ENCODE measurements at places on chromosomes 12 and 14.

DNA sequence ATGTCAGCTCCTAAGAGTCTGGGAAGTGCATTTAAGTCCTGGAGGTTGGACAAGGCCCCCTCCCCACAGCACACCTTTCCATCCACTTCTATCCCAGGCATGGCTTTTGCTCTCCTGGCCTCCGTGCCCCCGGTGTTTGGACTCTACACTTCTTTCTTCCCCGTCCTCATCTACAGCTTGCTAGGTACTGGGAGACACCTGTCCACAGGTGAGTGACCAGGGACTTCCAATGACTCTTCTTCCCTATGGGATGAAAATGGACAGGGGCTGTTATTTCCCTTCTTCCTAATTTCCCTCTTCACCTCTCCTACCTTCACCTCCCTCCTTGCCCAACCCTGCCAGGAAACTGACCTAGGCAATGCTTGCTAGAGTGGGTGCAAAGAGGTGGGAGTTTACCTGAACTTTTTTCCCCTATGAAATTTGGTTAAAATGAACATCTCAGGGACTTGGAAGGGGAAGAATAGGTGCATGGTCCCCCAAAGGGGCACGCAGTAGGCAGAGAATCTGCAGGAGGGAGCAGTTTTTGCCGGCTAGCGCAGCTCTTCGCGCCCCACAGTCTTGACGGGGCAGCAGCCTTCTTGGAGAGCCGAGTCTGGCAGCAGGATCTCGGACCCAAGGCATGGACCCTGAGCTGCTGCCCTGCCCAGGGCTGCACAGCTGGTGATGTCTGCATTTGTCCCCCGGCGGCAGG is 9.2 kb downstream of the ARHGEF25 start:
- no peak for DNase-seq

DNA sequence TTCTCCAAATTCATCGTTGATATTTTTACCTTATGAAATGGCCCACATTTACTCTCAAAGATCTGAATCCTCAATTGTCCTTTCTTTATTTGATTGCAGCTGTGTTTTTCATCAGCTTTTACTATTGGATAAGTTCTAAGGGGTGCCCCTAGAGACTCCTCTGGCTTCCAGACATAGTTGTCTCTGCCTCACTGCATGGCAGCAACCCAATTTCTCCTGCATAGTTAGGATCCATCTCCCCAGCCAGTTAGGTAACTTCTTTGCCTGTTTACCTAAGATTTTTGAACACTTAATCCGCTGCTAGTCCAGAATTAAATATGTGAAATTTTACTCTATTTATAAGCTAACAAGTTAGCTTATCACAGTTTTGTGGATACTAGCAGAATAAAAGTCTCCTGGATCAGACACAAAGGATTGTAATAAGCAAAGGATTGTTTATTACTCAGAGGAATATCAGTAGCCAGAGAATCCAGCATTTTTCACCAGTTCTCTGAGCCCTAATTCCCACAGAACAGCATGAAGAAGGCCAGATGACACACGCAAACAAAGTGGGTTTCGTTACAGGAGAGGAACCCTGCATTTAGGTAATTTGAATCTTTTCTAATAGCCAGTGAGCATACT is 101.1 kb downstream of the BBS10 start:
- no peak for DNase-seq

DNA sequence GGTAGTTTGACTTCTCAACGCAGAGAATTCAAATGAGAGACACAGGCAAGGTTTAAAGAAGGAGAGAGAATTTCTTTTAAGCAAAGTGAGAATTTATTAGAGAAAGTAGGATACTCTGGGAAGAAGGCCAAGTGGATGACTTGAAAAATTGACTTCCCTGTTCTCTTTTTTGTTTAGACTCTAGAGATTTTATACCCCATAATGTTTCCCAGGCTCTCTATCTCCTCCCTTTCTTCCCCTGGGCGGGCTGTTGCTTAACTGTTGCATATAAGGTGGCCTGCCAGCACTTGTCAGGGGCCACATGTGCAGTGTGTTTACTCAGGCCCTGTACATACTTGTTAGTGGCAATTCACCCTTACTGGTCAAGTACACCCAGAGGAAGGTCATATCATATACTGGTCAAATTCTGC is 403.7 kb downstream of the SLC6A15 start:
- no peak for DNase-seq

GRCh38 chr14:92874962-92875661 is 47.8 kb upstream of the CHGA start:
- DNase-seq: no peak

DNA sequence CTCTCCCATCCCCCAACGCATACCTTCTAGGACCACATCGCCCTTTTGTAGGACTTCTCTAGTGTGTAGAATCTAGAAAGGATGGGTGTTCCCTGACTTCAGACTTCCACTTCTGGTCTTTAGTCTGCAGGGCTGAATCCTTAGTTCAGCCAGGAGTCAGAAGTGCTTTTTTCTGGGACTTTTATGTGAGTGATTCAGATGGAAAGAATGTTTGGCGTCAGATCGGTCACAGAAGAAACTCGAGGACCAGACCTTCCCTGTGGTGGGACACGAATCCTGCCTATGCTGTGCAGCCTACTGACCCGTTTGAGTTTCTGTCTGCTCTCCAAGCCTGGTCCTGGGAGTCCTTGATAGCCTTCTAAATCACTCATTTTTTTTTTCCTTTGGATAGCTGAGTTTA is 165.4 kb upstream of the SSTR1 start:
- DNase-seq: peak; percentile 33

DNA sequence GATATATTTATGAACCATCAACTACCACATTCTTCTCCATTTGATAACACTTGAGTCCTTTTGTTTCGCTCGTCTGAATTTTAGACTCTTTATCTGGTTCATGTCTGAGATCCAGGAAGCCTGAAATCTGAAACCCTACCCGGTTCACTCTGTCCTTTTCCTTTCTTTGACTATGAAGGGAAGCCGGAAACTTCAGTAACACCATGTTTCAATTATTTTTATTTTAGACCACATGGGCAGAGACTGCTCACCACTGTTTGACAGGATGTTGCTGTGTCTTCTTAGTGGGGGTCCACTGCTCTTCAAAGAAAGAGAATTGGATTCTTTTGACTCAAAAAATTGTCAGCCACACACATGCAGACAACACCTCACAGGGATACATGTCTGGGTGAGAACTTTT is 331.9 kb upstream of the FLRT2 start:
- DNase-seq: no peak

GRCh38 chr14:104441275-104442106 is 138.1 kb upstream of the C14orf180 start:
- no peak for DNase-seq

DNA sequence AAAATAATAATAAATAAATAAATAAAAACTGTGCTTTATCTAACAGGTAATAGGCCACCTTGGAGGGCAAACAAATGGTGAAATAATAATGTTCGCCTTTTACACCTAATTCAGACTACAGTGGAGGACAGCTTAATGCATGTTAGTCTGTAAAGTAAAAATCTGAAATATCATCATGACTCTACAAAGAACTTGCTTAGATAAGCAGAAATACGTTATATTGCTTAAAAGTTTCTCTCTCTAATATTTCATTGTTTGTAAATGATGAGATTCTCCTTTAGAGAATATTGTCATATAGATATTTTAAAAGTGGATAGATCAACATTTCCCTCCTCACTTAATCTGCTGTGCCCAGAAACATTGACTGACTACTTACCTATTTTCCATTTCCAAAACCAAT is 98.7 kb upstream of the PDZRN4 start:
- no peak for DNase-seq

- no peak for DNase-seq
Observed at GRCh38 chr12:113322343-113322742, 12.6 kb downstream of the SLC8B1 start.

DNA sequence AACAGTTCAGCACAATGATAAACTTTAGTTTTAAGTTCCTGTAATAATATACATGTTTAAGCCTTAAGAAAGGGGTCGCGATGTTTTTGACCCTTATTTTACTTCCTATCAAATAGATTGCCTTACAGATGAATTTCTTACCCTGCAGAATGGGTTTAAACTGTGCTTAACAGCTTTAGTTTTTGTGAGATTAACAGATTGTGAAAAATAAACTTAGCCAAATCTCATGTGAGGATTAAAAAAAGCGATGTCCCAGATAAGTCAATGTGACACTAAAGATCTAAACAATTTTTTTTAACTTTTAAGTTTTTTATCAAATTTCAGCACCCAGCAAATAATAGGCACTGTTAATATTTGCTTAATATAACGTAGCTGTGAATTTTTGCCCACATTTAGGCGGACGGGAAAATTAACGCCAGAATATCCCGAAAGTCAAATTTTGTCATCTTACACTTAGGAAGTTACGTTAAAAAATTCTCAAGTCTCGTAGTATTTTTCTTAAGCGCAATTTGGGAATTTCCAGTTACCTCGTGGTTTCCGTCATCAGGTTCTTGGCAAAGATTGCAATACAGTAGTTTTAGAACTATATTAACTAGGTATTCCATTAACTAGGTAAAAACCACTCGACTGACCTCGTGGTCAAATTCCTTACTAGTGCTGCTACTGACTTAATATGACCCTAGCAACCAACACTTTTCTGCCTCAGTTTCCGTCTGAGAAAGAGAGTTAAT is 1.2 kb downstream of the HNRNPC start:
- DNase-seq: no peak

DNA sequence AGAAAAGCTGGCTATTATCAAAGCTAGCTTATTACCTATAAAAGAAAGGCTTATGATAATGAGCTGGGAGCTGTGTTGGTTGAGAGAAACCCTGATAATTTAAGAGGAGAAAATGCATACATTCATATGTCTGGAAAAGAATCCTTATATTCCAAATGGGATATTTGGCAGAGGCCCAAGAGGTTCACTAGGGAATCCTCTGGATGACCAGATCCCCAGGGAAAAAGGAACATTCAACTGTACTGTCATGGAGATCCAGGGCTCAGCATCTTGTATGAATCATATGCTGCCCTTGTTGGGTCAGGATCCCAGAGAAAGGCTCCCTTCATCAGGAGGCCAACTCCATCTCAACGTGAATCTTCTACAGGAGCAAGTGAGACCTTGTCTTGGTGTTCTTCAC is 16.6 kb upstream of the FBXO34 start:
- no peak for DNase-seq

DNA sequence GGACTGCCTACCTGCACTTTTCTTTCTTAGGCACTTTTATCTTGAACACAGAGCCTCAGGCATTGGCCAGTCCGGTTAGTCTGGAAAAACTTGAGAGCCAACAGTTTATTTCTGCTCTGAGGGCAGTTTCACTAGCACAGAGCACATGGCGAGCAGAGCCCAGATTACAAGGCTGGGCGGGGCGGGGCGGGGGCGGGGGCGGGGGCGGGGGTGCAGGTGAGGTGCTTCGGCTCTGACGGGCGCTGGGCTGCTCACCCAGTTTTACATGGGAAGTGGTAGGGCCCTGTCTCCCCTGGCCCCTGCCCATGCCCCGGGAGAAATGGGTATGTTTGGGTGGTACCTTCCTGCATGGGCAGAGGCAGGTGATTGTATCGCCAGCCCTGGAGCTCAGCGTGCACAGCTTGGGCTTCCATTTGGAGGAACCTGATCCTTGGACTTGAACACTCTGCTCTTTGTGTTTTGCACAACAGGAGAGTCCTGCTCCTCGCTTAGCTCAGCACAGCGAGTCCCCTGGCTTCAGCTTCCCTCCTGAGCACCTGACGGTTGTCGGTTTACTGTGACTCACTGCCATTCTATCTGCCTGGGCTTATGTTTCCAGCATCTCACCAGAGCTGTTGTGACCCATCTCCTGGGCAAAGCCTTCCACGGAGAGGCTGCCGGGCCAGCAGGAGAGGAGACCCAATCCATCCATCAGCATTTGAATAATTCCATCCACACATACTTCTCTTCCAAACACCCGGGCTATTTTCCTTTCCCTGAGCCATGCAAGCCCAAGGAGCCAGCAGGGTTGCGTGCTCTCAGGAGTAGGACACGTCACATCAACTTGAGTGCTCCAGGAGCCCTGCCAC is 108.5 kb downstream of the ARF6 start:
- peak; percentile 65 for DNase-seq

DNA sequence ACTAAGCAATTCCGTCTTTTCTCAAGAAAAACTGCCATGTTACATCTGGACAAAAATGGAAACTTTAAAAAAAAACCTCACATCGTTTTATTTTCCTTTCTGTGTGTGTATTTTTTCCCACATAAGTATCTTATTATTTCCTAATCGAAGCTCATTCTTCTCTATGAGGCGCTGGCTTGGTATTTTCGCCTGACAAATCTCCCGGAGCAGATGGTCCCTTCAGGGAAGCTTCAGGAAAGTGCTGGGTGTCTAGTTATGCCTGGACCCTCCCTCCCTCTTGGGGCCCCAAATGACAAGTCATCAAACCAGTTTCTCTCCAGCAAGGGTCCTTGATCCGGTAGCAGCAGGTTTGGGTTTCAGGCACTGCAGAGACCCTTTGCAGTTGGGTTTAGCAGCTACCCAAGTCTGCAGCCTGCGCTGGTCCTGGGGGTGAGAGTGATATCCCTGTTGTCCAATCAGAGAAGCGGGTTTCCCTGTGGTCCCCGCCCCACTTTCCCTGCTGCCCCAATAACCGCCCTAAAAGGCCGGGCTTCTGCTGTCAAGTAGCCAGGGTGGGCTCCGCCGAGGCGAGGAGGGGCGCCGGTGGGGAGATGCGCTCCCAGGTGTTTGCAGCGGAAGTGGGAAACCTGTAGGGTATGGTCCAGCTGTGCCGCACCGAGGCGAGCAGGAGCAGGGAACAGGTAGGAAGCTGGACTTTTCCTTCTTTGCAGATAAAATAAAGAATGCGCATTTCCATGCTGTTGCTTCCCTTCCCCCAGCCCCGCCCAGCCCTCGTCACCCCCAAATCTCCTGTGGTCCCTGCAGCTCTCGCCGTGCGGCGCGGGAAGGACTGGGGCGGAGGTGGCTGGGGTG is at the start of gene CNTN1:
Gene CNTN1, plus strand, starts transcription at position 527 of the 852 bp plus-strand sequence.
- peak; percentile 99 for DNase-seq

- DNase-seq: no peak
Observed at GRCh38 chr12:108325018-108325358, 14.1 kb downstream of the CMKLR1 start.

DNA sequence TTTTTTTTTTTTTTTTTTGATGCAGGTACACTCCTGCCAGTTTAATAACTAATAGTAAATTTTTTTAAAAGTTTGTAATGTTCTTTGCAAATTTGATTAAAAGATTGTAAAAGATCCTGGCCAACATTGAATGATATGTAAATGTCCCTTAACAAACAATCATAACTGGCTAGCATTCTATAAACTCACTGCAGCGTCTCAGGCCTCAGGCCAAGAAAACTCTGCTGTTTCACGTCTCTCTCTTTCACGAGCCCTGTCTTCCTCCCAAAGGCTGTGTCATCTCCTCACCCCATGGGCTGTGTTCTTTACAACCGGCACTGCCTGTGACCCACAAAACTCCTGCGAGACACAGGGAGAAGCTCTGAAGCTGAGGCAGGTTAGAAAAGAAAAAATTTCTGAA is 103.3 kb downstream of the NUAK1 start:
- DNase-seq: no peak

- DNase-seq: no peak
Observed at GRCh38 chr14:97331526-97331925, 534.3 kb downstream of the VRK1 start.

- no peak for DNase-seq
Observed at GRCh38 chr12:124675881-124676713, 108.7 kb upstream of the NCOR2 start.

GRCh38 chr14:103155010-103155409 is 31.7 kb downstream of the TNFAIP2 start:
- DNase-seq: peak; percentile 88
